Calu3 (cell line): ENCODE measurements at places on chromosomes 12 and 14. TPM values are rescaled to one million over a fixed set of nuclear protein-coding genes. Genes with fewer than 3 reads are reported as not detected.

The BIN2 gene
- not detected in 2 replicates for total RNA-seq

GRCh38 chr14:89588840-89589296 is 171.8 kb upstream of the FOXN3 start:
- no peaks in the 10 kb centered on the region for H3K4me1 ChIP-seq
- H3K36me3 ChIP-seq, result no peaks in the 10 kb centered on the region
- DNase-seq, result no peak
- H3K4me3 ChIP-seq, result no peak overlapping the region
- peaks cover 31% of the 10 kb centered on the region for H3K27me3 ChIP-seq
- no peak overlapping the region for H3K27ac ChIP-seq

DNA sequence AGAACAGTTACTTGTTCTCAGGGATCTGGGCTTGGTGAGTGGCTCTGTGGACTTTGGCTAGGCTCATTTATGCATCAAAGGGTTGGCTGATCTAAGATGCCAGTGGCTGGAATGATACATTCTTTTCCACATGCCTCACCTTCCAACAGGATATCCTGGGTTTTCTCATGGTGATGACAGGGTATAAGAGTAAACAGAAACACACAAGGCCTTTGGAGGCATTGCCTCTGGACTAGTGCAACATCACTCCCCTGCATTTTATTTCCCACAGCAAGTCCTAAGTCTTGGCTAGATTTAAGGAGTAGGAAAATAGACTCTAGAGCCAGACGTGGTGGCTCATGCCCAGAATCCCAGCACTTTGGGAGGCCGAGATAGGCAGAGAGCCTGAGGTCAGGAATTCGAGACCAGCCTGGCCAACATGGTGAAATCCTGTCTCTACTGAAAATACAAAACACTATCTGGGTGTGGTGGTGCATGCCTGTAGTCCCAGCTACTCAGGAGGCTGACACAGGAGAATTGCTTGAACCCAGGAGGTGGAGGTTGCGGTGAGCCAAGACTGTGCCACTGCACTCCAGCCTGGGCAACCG is 47.9 kb downstream of the RPH3A start:
- H3K27me3 ChIP-seq, result peaks cover 13% of the 10 kb centered on the region
- peak overlapping the region; percentile 61 for H3K27ac ChIP-seq
- no peak overlapping the region for H3K4me3 ChIP-seq
- no peaks in the 10 kb centered on the region for H3K36me3 ChIP-seq
- peaks cover 41% of the 10 kb centered on the region for H3K4me1 ChIP-seq
- DNase-seq, result peak; percentile 37

DNA sequence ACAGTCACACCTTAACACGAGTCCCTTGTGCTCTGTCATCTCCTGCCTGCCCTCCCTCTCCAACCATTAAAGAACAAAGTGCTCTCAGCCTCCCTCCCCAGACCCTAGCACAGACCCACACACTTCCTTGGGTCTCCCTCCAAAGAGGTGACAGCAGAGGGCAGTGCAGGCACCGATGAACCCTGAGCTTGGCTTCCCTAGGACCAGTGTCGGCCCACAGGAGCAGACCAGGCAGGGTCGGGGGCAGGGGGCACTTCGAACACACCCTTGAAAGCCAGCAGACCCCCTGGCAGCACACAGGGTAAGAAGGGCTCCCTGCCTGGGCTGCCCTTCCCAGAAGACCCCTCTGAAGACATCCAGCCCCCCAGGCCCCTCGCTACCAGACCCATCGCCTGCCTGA is 7.0 kb downstream of the CDK2AP1 start:
- DNase-seq, result no peak
- H3K4me3 ChIP-seq, result no peak overlapping the region
- H3K27me3 ChIP-seq, result no peaks in the 10 kb centered on the region
- peak overlapping the region; percentile 39 for H3K27ac ChIP-seq

GRCh38 chr12:105805730-105806399 is 332.9 kb downstream of the NUAK1 start:
- H3K27ac ChIP-seq, result no peak overlapping the region
- H3K27me3 ChIP-seq, result peaks cover 41% of the 10 kb centered on the region
- no peak overlapping the region for H3K4me3 ChIP-seq
- H3K36me3 ChIP-seq, result no peaks in the 10 kb centered on the region
- DNase-seq, result no peak

- no peaks in the 10 kb centered on the region for H3K27me3 ChIP-seq
- no peaks in the 10 kb centered on the region for H3K36me3 ChIP-seq
- no peak for DNase-seq
- no peak overlapping the region for H3K27ac ChIP-seq
- no peaks in the 10 kb centered on the region for H3K4me1 ChIP-seq
- H3K4me3 ChIP-seq, result no peak overlapping the region
Observed at GRCh38 chr12:56863789-56864188, 70.4 kb downstream of the SDR9C7 start.

DNA sequence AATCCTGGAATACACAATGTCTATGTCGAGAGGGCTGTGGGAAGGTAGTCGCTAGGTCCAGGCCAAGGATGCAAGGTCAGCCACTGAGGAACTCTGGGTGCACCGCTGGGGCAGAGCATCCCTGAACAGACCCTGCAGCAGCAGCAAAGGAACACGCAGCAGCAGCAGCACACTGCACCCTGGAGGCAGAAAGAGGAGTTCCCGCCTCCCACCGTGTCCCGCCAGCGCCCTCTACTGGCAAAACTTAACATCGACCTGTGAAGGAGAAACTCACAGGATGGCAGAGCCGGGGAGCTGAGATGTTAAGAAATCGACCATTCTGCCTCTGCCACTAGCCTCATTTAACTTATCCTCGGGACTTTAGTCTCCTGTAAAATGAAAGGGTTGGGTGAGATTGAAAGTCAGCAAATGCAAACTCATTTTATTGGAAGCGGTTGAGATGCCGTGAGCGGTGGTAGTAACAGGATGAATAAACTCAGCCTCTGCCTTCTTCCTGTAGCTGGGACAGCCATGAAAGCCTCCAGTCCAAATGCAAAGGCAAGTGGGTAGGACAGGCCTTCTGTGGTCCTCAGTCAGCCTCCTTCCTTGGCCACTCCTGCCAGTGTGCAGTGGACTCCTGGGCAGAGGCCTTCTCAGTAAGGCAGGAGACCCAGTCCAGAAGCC is 45.6 kb downstream of the STAB2 start:
- H3K27me3 ChIP-seq, result no peaks in the 10 kb centered on the region
- peak; percentile 74 for DNase-seq
- no peak overlapping the region for H3K4me3 ChIP-seq
- no peaks in the 10 kb centered on the region for H3K4me1 ChIP-seq
- H3K27ac ChIP-seq, result no peak overlapping the region

DNA sequence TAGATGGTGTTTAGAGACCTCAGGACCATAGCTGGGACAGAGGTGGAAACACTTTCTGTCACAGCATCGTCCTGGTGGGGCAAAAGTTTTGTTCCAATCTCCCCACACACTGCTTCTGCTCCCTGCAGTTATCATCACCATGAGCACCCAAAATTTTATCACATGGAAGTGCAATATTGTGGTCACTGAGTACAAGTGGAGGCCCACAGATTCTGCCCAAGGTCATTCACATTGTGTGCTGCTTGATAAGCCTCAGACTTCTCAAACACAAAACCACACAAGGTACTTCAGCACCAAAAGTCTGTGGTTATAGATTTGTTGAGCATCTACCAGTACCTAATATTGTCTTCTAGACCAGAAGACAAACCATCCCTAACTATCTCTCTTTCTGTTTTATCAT is 554 bp upstream of the KRT77 start:
- H3K36me3 ChIP-seq, result no peaks in the 10 kb centered on the region
- H3K4me3 ChIP-seq, result no peak overlapping the region
- no peaks in the 10 kb centered on the region for H3K4me1 ChIP-seq
- H3K27ac ChIP-seq, result no peak overlapping the region
- no peak for DNase-seq

DNA sequence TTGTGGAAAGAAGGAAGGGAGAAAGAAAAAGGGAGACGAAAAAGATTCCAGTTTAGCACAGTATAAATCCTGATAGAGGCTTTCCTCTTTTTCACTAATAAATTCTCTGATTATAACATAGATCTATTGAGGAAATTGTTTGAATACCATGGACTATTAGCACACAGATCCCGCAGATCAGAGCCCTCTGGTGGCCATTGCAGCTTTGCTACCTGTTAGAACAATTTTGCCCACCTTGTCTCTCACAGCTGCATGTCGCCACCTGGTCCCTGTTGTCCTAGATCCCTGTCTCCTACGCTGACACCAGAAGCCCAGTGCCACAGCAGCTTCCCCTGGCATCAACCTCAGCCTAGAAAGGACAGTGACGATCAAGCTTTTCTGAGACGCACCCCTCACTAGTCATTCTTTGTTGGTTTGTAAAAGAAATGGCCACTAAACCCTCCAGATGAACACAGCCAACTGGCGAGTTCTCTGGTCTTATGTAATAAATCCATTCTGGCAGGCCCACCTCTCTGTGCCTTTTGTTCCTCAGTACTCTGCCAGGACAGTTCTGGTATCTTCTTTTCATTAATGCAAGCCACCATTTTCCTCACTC is 9.9 kb downstream of the GPHB5 start:
- H3K27me3 ChIP-seq, result peaks cover 41% of the 10 kb centered on the region
- DNase-seq, result peak; percentile 66
- no peaks in the 10 kb centered on the region for H3K4me1 ChIP-seq
- no peaks in the 10 kb centered on the region for H3K36me3 ChIP-seq
- no peak overlapping the region for H3K4me3 ChIP-seq
